ENCODE measurements at places on chromosomes 13 and 19.

GRCh38 chr13:91652404-91653301 lies 254.2 kb downstream of the GPC5 start:
- no peak for DNase-seq

DNA sequence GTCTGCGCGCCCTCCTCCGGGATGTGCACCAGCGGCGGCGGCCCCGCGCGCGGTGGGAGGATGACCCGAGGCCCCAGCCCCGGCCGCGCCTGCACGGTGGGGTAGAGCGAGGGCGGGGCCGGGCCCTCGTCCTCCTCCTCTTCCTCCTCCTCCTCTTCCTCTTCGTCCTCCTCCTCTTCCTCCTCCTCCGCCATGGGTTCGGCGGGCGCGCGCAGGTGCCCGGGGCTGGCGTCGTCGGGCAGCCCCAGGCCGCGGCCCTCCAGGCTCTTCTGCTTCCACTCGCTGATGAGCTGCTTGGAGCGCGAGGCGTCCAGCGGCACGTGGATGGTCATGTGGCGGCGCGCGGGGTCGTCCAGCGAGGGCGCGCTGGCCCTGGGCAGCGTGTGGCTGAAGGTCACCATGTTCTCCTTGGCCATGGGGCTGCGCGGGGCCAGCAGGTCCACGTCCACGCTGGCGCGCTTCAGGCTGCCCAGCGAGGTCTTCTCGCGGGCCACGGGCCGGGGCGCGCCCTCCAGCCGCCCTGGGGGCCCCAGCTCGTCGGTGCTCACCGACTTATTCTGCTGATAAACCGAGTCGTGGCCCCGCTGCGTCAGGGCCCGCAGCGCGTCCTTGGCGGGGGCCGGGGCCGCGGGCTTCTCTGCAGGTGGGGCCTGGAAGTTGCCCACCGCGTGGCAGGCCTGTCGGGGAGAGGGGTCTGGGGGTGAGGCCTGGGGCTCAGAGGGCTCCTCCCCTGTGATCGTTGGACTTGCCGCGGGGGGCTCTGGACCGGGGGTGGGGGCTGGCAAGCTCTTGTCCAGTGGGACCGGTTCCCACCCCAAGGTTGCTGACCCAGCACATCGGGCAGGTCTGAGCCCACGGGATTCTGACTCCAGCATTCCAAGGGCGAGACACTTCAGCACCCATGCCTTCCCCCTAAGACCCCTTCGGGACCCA lies 8.3 kb downstream of the PLPPR3 start:
- DNase-seq: no peak

DNA sequence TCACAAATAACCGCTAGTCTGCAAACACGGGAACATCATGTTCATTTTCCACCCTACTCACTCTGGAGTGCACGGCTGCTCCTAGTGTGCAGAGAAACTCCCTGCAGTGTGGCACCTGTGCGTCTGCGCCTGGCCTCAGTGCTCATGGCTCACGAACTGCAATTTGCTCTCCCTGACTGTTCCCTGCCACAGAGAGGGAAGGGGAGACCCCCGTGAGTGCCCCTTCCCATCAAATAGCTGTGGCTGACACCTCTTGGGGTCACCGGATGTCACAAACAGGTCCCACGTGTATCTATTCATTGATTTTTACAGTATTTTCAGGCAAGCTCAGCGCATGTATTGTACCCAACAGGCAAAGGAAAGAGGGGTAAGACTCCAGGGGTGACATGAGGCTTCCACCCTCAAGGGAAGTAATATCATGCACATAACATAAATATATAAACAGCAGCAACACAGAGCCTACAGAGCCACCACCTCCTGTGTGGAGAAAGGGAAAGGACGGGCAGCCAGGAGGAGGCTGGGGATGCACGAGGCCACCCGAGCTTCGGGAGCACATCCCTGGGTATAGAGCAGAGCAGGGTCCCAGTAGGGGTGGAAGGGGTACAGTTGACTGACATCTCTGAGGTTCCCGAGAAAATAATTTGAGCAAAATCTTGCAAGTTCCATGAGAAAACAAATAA lies 140.3 kb upstream of the SOX1 start:
- no peak for DNase-seq

- DNase-seq: peak; percentile 46
Measured at GRCh38 chr13:21674490-21675009, 3.7 kb downstream of the FGF9 start.

- peak; percentile 48 for DNase-seq
Measured at GRCh38 chr19:7337380-7338194, 11.2 kb upstream of the ARHGEF18 start.

DNA sequence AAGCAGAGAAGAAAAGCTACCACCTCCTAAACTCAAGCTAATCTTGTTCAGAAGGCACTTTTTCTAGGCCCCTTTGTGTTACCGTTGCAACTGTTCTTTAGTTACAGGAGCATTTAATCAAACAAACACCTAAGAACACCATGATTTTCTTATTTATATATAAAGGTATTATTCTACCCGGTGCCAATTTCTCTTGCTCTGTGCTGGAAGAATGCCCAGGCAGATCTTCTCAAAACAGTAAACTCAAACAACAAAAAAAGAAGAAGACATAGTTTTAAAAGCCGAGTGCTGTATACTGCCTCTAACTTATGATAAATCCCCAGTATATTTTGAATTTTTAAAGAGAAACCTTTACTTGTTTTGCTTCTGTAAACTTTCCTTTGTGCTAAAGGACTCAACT lies 20.4 kb downstream of the SLC7A1 start:
- DNase-seq: no peak

- no peak for DNase-seq
Measured at GRCh38 chr19:1674293-1674679, 21.9 kb upstream of the TCF3 start.

All from activated CD4-positive, alpha-beta memory T cell treated with anti-CD3 and anti-CD28 coated beads for 36 hours (primary cell).